ENCODE measurements at places on chromosomes 3 and 15. TPM values are rescaled to one million over a fixed set of nuclear protein-coding genes. Genes with fewer than 3 reads are reported as not detected.

Gene C2CD4B
- 0.45 TPM for polyA plus RNA-seq

Gene ZMYND10
- 0.84 TPM for polyA plus RNA-seq

Gene CD276
- 30.3 TPM for polyA plus RNA-seq

Gene NAA50
- 168 TPM for polyA plus RNA-seq

Gene NR1I2
- not detected for polyA plus RNA-seq

Gene ST8SIA2
- 0.62 TPM for polyA plus RNA-seq

Gene ATP2B2
- 0.03 TPM for polyA plus RNA-seq

Gene HRG
- not detected for polyA plus RNA-seq

Gene STRIT1
- polyA plus RNA-seq = not detected

Gene MEGF11
- polyA plus RNA-seq = 0.31 TPM

Gene CSPG5
- 1.1 TPM for polyA plus RNA-seq

Gene LIPH
- 6.9 TPM for polyA plus RNA-seq

Gene ANKRD34C
- polyA plus RNA-seq = not detected

Gene AMOTL2
- 40.7 TPM for polyA plus RNA-seq

Gene FBLN2
- 1.6 TPM for polyA plus RNA-seq

Gene ZNF662
- not detected for polyA plus RNA-seq

Gene LTK
- polyA plus RNA-seq = 0.16 TPM

Gene CCRL2
- polyA plus RNA-seq = not detected

Gene PLSCR2
- not detected for polyA plus RNA-seq

Gene PRC1
- polyA plus RNA-seq = 303 TPM

Gene ZNF860
- polyA plus RNA-seq = 1.6 TPM

Gene PSTPIP1
- not detected for polyA plus RNA-seq

Gene CACNA2D2
- 0.41 TPM for polyA plus RNA-seq

Gene FBXL2
- 7.5 TPM for polyA plus RNA-seq

Gene GOLGA8J
- 0.07 TPM for polyA plus RNA-seq

Gene SERPINI1
- polyA plus RNA-seq = 4.7 TPM
